Fibroblast of upper back skin (primary cell): ENCODE measurements at places on chromosomes 6 and 20.

- peak; percentile 30 for DNase-seq
These were observed 169.3 kb downstream of the SLC16A10 start for GRCh38 chr6:111256646-111257045.

GRCh38 chr6:131803007-131803769 lies 4.6 kb upstream of the ENPP1 start:
- no peak for DNase-seq

DNA sequence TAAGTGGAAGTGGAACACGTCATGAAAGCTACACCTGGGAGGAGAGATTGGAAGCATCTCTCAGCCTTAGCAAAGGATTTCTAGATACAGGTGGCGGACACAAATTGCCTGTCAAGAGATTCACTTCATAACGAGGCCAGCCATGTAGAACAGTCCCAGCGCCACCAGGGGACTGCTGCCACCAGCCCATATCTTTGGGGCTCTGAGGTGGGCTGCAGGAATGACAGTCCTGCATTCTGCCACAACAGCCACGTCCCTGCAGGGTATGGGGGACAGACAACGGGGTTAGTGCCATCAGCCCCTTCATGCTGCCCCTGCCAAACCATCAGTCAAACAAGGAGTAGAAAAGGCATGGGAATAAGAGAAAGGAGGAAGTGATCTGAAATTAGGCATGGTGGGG lies 81.2 kb upstream of the SASH1 start:
- no peak for DNase-seq

GRCh38 chr6:17621003-17621402 lies 20.9 kb downstream of the FAM8A1 start:
- no peak for DNase-seq

- peak; percentile 1 for DNase-seq
These were observed 178.4 kb upstream of the HDDC2 start for GRCh38 chr6:125480146-125480545.
